ENCODE measurements at places on chromosomes 13 and 19. TPM values are rescaled to one million over a fixed set of nuclear protein-coding genes. Genes with fewer than 3 reads are reported as not detected.

Gene ZBTB32
- total RNA-seq = not detected

- no peak for DNase-seq
These were observed 44.8 kb upstream of the SPATA13 start for GRCh38 chr13:24115671-24116070.

- no peak for DNase-seq
These were observed 355.0 kb downstream of the MYO16 start for GRCh38 chr13:108984251-108984920.

- DNase-seq = no peak
These were observed 45.1 kb downstream of the ALOX5AP start for GRCh38 chr13:30780338-30780981.

DNA sequence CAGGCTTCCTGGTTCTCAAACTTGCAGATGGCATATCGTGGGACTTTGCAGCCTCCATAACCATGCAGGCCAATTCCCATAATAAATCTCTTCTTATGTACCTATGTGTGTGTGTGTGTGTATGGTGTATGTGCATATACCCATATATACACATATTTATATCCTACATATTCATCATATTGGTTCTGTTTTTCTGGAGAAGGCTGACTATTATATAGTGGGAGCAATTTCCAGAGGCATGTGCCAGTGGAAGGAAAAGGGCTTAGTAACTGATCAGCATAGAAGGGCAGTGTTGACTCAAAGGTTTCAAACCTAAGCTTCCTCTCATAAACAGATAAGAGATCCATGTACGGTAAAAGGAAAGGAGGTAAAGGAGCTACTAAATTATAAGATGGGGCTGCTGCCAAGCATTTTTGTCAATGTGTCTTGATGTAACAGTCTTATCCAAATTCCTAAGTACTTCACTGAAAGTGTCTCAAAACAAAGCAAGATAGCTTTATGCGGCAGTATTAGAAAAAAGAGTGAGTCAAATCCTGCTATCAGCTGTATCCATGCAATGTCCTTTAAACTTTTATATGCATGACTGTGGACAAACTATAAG, 432.1 kb downstream of the TBC1D4 start:
- no peak for DNase-seq

- DNase-seq = no peak
These were observed 47.2 kb downstream of the TM9SF2 start for GRCh38 chr13:99548448-99548847.

GRCh38 chr13:84661718-84662117, 779.4 kb upstream of the SLITRK1 start:
- no peak for DNase-seq

Gene CACNG7
- not detected for total RNA-seq

DNA sequence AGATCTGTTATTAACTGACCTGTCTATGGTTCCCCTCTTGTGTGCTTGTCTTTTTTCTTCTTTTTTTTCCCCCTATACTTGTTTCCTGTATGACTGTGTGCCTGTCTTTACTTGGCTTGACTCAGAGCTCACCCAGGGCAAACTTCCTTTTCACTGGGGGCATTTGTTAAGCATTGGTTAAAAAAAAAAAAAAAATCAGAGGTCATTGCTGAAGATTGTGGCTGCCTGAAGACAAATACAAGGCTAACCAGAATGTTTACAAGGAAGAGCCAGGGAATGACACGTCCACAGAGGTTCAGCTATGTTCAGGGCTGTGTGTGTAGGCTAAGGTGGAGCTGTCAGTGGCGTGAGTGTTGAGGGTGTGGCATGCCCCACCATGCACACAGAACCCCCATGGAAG, 47.1 kb downstream of the LNX2 start:
- DNase-seq = no peak

Gene PLIN4
- 102 TPM for total RNA-seq

GRCh38 chr13:38693641-38694040, 6.8 kb downstream of the FREM2 start:
- DNase-seq = no peak

GRCh38 chr13:114080739-114081561, 51.5 kb downstream of the RASA3 start:
- peak; percentile 58 for DNase-seq

- DNase-seq = no peak
These were observed 278.0 kb downstream of the FGF9 start for GRCh38 chr13:21948769-21949474.

GRCh38 chr19:6925801-6926751, 38.7 kb downstream of the ADGRE1 start:
- DNase-seq = no peak

Gene KLF5
- total RNA-seq = 0.72 TPM

DNA sequence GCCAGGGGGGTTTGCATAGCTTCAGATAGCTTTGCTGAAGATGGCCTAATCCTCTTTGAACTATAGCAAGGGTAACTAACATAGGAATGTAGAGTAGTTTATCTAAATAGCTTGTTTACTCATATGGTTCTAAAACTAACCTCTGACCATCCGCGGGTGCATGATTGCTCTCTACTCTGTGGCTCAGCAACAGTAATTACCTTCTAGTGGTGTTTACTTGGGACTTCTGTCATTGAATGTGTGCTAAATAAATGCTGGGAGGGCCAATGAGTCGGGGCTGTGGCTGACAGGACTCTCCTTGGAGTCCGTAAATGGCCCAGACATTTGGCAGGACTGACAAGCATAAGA, 1461.9 kb downstream of the UQCRFS1 start:
- no peak for DNase-seq

GRCh38 chr19:45464852-45465441, 2.8 kb upstream of the FOSB start:
- DNase-seq = no peak

Gene CYP2A6
- not detected for total RNA-seq

Gene GPR18
- total RNA-seq = 0.37 TPM

GRCh38 chr13:109699628-109700071, 86.7 kb downstream of the IRS2 start:
- no peak for DNase-seq

DNA sequence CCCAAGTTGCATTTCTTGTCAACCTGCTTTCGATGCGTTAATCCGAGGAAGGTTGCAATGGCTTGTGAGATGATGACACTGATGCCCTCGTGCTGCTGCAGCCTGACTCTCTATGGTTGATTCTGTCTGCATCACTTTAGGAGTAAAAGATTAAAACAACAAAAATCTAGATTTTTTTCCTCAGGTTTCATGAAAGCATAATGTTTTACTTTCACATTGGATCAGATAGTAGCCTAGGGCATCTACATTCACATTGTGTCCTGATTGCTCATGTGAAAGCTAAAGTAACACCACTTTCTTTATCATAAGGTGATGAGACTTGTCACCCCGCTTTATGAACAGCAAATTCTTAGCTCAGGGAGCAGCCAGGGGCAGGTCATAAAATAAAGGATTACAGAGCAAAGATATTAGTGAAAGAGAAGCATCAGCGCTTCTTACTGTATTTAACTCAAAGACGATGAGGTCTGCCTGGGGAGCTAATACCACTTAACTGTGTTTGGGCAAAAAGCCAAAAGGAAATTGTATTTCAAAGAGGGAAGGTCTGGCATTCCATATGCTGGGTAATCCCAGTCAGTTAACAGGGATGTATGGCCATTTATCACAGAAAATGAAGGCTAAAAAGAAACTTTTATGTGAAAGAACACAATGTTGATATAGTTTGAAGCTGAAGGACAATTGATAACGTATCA, 270.5 kb downstream of the GPC6 start:
- DNase-seq = no peak

- DNase-seq = no peak
These were observed 138.2 kb downstream of the DCLK1 start for GRCh38 chr13:35992964-35993363.

DNA sequence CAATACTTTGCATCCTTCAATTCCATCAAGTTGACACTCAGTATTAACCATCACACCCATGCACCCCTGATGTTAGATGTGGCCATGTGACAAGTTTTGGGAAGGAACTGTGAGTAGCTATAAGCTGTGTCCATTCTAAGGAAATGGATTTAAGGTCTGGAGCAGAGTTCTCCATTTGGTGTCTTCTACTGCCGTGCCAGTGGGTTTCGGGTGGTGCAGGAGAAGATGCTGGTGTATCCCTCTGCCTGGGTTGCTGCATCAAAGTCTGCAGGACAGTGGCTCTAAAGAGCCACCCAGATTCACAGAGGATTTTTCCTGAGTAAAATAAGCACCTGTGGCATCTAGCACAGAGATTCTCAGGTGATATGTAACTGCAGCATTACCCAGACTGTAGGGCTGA, 105.7 kb upstream of the IRS2 start:
- DNase-seq = no peak

DNA sequence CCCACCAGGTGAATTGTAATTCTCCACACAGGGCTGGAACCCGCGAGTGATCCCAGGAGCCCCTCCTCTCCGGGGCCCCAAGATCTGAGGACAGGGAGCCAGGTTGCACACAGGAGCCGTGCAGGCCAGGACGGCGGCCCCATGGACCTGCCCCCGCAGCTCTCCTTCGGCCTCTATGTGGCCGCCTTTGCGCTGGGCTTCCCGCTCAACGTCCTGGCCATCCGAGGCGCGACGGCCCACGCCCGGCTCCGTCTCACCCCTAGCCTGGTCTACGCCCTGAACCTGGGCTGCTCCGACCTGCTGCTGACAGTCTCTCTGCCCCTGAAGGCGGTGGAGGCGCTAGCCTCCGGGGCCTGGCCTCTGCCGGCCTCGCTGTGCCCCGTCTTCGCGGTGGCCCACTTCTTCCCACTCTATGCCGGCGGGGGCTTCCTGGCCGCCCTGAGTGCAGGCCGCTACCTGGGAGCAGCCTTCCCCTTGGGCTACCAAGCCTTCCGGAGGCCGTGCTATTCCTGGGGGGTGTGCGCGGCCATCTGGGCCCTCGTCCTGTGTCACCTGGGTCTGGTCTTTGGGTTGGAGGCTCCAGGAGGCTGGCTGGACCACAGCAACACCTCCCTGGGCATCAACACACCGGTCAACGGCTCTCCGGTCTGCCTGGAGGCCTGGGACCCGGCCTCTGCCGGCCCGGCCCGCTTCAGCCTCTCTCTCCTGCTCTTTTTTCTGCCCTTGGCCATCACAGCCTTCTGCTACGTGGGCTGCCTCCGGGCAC, 3.9 kb downstream of the FFAR1 start:
- no peak for DNase-seq

GRCh38 chr19:55678121-55678671, 3.2 kb downstream of the EPN1 start:
- peak; percentile 78 for DNase-seq

Gene AP2S1
- total RNA-seq = 91.7 TPM

- DNase-seq = no peak
These were observed 33.5 kb downstream of the DOCK9 start for GRCh38 chr13:98944336-98944735.

Gene LRRC8E
- 1.2 TPM for total RNA-seq

DNA sequence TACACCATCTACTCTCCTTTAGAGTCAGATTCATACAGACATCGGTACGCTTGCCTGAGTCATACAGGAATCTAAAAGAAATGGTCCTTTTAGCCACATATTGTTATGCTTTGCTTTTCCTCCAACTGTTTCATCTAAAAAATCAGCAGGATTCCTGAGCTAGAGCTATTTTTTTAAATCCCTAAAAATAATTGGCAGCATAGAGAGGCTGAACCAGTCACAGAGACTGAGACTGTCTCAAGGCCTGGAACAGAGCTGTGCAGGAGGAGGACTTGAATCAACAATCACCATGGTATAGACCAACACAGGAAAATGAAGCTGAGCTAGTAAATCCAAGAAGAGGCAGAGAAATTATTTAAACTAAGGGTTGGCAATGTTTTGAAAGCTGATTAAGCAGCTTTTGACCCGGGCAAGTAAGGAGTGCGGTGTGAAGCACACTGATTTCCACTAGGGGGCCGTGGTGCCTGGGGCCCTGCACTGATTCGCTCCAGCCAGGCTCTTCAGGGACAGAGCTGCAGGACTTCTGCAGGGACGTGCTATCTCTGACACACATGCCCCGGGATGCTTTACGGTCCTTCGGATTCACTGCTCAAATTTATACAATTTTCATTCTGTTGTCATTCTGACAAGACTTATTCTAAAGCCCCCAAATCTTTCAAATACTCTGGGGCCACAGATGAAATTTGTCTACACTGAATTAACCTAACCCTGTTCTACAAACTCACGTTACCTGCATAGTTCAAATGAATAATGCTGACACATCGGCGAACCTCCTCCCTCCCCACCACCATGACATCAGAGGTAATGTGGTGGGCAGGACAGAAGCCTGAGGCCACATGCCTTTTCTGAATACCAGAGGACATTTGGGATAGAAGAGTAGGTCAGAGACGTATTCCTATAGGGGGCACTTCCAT, 87.6 kb upstream of the SLC15A1 start:
- DNase-seq = peak; percentile 79

Gene ZNF793
- total RNA-seq = 7.1 TPM

DNA sequence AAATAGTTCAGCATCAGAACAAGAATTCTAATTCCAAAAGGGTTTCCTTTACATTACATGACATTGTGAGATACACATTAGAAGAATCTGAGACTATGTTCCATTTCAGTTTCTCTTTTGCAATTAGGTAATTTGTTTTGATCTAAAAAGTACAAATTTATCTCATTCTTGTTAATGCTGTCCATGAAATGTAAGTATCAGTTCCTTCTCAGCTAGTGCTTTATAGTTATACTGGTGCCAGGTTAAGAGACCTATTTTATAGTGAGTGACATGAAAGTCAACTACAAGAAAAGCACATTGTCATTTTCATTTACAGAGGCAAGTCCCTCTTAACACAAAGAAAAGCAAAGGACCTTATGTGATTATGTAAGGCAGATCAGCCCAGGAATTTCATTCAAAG, 43.9 kb downstream of the RCBTB2 start:
- DNase-seq = no peak

GRCh38 chr19:41531438-41532311, 44.3 kb upstream of the CEACAM21 start:
- DNase-seq = peak; percentile 80

Gene PABPC3
- total RNA-seq = 0.14 TPM

GRCh38 chr13:28637714-28638355, 21.1 kb upstream of the POMP start:
- DNase-seq = no peak

GRCh38 chr19:3142781-3143337, 7.0 kb downstream of the GNA15 start:
- DNase-seq = no peak

DNA sequence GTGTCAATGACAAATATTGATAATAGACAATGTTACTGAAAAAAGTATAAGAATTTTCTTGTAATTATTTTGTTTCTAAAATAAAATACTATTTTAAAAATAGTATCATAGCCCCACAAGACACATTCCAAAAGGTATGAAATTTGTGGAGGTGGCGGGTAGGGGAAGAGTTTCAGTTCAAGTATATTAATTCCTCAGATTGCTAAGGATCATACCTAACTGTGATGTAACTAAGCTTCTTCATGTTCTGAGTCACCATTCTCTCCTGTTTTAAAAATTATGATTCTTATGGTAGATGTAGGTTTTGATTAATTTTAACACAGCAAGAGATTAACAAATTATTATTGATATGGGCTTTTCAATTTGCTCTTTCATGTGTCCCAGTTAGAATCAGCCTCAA, 61.3 kb downstream of the MYO16 start:
- no peak for DNase-seq

Gene VAV1
- 3.5 TPM for total RNA-seq

- no peak for DNase-seq
These were observed 1562.9 kb downstream of the OLFM4 start for GRCh38 chr13:54591540-54591939.

Measured in right cardiac atrium (tissue), 5 donors.